ENCODE measurements at places on chromosomes 1 and 21.

GRCh38 chr1:213852107-213852506 is 135.7 kb upstream of the PROX1 start:
- DNase-seq, result no peak

GRCh38 chr1:212797681-212798080 is 6.0 kb downstream of the TATDN3 start:
- no peak for DNase-seq

DNA sequence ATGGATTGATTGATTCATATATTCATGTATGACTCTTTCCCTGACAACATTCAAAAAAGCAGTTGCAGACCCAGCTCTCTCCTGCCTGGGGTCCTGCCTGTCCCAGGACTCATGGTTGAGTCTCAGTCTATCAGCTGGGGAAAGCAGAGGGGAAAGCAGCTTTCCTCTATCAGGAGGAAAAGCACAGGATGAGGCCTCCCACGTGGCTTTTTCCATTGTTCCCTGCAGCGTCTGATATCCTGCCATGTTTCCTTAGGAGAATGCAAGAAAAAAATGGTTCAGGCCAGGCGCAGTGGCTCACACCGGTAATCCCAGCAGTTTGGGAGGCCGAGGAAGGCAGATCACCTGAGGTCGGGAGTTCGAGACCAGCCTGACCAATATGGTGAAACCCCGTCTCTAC is 133.0 kb upstream of the VAMP3 start:
- DNase-seq, result no peak

GRCh38 chr1:232386721-232387510 is 243.0 kb downstream of the SIPA1L2 start:
- DNase-seq, result no peak

DNA sequence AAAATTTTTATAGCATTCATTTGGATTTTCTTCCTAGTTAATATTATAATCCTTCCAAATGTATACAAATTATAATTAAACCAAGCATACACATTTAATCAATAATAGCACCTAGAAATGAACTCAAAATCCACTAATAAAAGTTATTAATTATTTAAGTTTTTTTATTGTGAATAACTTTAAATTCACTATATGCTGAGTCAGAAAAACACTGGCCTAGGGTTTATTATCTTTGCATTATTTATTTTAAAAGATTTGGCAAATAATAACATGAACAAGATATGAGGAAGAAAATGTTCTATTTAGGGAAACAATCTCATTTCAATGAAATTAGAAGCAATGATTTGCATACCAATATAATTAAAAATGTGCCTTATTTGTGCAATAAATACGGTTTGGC is 951.5 kb downstream of the KCNT2 start:
- no peak for DNase-seq

DNA sequence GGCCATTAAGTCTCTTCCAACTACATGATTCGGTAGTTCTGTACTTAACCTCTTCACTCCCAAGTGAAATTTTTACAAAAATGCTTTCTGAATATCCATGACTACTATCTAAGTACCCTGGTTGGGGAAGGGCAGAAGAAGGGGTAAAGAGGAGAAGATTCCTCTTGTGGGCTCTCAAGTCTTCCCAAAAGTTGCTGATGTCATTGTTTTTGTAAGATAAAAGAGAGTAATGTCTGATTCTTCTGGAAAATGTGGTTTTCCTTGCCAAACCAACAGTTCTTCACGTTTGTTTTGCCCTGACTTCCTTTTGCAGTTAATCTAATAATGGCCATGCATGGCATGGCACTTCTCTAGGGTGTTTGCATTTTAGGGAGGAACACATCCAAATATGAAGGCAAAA is 34.7 kb upstream of the AK4 start:
- DNase-seq, result no peak

DNA sequence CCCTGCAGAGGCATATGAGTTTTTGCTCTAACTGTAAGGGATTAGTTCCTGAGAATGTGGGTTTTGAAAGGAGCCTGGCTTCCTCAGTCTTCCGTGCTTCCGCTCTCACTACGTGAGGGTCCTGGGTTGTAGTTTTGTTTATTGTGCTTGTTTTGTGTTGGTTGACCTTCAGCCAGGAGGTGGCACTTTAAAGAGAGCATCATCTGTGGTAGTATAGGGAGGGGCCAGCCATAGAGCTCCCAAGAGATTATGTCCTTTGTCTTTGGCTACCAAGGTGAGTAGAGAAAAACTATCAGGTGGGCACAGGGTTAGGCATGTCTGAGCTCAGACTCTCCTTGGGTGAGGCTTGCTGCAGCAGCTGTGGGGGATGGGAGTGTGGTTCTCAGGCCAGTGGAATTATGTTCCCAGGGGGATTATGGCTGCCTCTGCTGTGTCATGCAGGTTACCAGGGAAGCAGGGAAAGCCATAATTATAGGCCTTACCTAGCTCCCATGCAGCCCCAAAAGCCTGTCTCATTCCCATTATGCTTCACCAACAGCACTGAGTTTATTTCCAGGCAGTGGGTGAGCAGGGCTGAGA is 23.5 kb downstream of the CYP4B1 start:
- DNase-seq, result no peak

DNA sequence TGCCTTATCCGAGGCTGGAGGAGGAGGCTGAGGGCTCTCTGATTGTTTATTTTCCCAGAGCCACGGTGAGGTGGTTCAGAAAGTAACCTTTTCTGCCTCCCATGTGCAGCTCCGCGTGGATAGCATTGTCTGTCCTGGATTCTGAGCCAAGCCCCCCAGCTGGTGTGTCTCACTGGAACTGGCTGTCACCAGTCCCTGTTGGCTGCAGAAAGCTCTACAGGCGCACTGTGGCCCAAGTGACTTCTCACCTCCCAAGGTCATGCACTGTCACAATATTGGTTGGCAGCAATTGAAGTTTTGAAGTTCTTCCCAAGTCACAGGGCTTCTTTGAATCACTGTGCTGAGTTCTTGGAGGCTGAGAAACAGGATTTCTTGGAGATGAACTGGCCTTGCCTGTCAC is 8.2 kb downstream of the BMP8A start:
- DNase-seq, result no peak

DNA sequence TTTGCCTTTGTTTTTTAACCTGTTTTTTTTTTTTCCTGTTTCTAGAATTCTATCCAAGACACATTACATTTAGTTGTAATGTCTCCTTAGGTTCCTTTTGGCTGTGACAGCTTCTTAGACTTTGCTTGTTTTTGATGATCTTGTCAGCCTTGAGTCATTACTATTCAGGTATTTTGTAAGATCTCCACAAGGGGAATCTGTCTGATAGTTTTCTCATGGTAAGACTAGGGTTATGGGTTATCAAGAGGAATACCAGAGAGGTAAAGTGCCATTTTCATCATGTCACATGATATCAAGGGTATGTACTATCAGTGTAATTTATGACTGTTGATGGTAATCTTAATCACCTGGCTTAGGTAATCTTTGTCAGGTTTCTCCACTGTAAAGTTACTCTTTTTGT is 99.1 kb upstream of the GFI1 start:
- no peak for DNase-seq

DNA sequence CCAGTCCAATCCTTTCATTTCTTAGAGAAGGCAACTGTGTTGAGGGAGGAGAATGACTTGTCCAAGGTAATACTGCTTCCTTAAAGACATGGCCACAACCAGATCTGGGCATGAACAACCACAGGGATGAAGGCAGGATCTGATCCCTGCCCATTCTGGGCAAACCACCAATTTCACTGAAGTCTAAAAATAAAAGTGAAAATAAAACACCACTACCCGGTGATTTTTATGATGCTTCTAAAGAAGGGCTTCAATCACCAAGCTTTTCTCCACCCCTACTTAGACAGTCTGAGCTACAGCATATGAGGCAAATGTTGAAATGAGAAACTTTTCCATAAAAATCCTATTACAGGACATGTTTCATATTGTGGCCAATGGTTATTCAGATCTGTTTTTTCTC is 133.0 kb downstream of the PTPN14 start:
- no peak for DNase-seq

Data from kidney epithelial cell (primary cell).